ENCODE measurements at places on chromosomes 2 and 18.

DNA sequence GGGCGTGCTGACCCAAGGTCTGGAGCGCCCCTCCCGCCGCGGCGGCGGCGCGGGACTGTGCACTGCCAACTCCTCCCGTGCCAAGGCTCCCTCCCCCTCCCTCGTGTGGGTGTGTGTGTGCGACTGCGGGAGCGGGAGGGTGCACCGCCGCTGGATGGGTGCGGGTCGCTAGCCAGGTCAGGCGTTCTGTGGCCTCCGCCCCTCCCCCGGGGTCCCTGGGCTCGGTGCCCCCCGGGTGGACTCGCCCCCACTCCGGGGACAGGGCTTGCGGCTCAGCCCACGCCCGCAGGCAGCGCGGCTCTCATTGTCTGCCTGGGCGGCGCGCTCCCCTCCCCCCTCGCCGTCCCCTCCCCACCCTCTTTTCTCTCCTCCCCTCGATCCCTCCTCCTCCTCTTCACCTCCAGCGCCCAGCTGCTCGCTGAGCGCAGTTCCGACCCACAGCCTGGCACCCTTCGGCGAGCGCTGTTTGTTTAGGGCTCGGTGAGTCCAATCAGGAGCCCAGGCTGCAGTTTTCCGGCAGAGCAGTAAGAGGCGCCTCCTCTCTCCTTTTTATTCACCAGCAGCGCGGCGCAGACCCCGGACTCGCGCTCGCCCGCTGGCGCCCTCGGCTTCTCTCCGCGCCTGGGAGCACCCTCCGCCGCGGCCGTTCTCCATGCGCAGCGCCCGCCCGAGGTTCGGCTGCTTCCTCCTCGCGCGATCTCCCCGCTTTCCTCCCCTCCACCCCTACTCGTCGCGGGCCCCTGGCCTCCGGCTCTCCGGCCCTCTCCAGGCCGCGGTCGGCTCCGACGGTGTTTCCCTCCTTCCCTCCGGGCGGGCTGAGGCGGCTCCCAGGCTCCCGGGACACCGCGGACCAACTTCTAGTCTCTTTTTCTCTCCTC lies at the start of gene GATA6:
GATA6 (plus strand) TSS at position 579 of the 878 bp plus-strand sequence. CDS start 1,556 bp downstream, outside the sequence.
- DNase-seq = no peak

DNA sequence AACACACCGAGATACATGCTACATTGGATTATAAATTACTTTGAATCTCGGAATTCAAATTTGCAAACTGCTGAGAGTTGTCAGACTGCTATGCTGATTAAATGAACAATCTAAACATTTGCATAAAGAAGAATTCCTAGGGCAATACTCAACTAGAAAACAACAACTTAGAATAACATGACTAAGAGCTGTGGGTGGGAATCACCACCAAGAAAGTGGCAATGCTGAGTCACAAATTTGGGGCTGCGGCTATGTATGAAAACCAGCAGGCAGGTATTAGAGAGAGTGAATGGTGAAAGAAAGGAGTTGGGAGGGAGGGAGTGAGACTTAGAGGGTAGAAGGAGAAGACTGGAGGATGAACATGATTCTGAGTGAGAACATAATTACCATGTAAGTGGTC lies 559.5 kb downstream of the PIK3C3 start:
- DNase-seq = no peak

GRCh38 chr2:37367984-37368383 lies 23.6 kb downstream of the QPCT start:
- no peak for DNase-seq

DNA sequence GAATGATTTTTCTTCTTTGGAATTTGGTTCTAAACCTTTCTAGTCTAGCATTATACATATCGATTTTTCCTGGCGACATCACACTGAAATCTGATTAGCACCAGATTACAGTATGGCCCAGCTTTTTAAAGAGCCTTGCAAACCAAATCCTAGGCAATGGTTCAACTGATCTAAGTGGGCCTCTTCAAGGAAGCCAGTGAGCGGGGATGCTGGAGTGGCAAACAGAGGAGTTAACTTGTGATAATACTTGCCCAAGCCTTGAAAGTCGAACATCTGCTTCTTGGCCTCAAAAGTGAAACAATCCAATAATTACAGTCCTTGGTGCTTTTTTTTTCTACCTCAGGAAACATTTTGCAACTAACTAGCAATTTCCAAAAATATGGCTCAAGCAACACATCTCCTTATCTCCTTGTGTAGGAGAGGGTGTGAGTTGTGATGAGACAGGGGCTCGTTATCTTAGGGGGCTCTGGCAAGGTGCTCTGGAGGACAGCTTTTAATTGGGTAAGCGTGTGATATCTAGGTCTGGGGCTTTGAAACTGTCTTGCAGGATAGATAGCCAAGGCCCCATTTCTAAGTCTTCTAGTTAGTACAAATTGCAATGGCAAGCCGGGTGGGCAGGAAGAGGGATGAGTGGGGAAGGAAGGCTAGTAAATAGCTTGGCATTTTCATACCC lies 240.2 kb upstream of the CCDC68 start:
- DNase-seq = no peak

- no peak for DNase-seq
These were observed 423.0 kb downstream of the GRB14 start for GRCh38 chr2:164198256-164198655.

DNA sequence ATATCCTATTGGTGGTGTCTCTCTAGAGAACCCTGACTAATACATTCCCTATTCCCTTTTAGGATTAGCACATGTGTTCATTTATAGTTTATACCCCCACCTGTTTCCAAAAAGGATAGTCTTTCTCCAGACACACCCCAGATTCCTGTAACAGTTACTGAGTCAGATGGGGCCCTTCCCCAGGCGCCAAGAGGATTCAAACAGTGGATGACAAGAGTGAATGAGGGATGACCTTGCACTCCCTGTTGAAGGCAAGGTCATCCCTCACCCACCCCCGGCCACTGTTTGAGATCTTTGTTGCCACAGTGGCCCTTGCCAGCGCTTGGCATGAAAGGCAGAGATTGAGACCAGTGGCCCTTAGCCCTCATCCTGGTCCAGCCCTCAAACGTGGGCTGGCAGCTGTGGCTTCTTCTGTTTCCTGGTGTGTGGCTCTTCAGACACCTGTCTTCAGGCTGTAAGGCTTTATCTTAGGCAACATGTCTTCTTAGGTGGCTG lies 15.3 kb upstream of the REEP1 start:
- no peak for DNase-seq
